H4 (cell line): ENCODE measurements at places on chromosomes 5 and 9. TPM values are rescaled to one million over a fixed set of nuclear protein-coding genes. Genes with fewer than 3 reads are reported as not detected.

GRCh38 chr5:123454259-123454911, 31.2 kb upstream of the CEP120 start:
- DNase-seq = peak; percentile 43

DNA sequence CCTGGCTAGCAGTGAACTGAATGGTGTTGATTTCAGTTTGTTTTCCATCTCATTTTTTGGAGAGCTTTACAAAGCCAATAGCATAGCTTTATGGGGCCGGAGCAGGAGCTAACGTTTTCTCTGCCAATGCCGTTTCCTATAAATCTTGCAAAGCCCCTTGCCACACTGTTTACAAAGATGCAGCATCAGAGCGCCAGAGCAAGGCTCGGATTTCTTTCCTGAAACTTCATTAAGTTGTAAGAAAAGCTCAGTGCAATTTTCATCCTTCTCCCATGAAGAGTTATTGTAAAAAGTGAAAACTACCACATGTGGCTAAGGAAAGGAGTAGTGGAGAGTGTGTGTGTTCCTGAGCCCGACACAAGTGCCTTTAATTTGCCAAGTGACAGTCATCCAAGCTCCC, 178.2 kb upstream of the GDNF start:
- no peak for DNase-seq

- DNase-seq = no peak
Measured at GRCh38 chr5:63928451-63928850, 33.8 kb downstream of the HTR1A start.

DNA sequence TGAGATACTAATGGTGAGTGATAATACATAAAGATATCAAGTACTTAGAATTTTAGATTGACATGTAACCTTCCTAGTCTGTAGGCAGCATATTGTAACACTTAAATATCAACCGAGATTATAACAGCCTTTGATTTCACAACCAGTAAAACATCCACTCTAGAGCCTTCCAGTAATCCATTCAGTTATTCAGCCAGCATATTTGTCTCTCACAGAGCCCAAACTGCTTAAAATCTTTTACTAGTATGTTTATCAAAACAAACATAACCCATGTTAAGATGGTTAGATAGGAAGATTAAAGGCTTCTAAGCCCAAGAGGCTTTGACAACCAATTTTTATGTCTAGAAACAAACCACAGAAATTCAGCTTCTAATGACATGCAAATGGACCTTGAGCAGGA, 177.9 kb upstream of the FST start:
- DNase-seq = no peak

DNA sequence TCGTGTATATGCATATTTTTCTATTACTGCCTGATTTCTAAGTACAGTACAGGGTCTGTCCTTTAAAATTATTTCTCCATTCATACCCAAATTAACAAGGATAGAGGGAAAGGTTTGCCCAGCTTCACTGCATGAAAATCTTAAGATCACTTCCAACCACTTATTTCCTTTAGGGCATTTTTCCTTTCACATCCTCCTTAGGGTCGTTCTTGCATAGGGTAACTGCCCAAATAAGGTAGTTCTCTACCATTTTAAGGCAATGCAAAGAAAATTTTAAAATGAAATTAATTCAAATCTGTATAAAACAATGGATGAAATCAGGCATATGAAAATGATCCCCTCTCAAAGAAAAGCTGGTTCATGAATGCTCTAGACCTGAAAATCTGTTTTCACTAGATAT, 4.1 kb upstream of the CDC20B start:
- no peak for DNase-seq

DNA sequence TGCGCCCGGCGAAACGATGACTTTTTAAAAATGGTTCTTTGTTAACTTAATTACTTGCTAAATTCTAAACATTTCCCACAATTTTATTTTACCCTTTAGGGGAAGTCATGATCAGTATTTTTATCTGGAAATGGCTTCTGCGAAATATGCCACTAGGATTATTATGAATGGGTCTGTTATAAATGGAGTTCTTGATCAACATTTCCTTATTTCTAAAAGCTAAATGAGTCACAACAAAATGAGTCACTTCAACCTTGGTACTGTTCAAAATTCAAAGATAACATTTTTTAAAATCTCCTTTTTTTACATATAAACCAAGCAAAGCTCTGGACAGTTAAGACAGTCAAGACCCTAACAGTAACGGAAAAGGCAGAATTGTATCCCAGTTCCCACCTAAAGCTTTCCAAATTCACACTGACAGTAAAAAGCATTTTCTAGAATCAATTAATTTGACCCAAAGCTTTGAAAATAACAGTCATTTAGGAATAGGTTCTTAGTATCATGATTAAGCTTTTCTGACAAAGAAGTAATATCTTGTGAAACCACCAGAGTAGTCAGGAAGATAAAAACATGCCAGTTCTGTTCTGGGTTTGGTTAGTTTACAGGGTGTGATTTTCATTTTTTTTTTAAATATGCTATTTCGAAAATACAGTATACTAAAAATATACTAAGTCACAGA, 81.7 kb downstream of the LHFPL2 start:
- no peak for DNase-seq

- no peak for DNase-seq
Measured at GRCh38 chr9:80560976-80561375, 989.2 kb downstream of the TLE4 start.

DNA sequence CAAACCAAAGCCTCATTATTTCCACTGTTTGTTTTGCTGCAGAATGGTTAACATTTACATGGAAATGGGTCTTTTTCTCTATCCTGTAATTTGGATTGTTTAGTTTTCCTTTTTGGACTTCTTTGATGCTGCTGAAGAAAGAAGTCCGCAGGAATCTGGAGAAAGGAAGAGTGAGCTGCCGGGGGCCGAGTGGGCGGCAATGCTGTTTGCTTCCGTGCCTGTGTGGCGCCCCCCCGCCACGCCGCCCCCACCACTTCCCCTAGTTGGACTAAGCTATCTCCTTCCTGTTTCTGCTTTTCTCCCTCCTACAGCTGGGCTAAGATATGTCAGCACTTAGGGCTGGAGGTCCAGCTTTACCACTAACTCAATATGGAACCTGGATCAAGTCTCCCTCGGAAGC, 39.7 kb downstream of the ACTL7B start:
- DNase-seq = no peak

Gene WDR38
- not detected in 2 replicates for total RNA-seq

Gene HAVCR2
- total RNA-seq = 0.02 TPM in 1 of 2 replicates, not detected in the other

Gene DOLPP1
- total RNA-seq = 17.1 and 17.5 TPM in 2 replicates

Gene SREK1
- total RNA-seq = 21.2 and 27.8 TPM in 2 replicates

Gene RGS3
- 36.4 and 37.1 TPM in 2 replicates for total RNA-seq
